ENCODE measurements at places on chromosomes 3 and 15.

DNA sequence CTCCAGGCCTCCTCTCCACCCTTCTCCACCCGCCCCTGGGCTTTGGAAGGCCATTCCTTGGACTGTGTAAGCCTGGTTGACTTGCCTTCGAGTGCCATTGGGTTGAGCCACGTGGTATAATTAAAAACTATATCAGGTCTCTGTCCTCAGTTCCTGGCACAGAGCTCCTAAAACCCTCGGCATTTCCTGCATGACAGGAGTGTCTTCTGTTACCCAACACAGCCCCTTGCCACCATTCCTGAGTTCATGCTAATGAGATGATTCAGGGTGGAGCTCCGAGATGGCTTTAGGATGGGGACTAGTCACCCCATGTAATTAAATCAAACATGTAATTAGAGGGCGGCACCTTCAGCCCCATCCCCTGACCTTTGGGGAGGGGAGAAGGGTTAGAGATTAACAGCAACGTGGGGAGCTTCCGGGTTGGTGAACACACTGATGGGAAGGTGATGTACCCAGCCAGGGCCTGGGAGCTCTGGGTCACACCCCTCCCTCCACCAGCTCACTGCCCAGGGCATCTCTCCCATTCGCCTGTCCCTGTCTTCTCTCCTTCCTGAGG lies 256.4 kb downstream of the FAM43A start:
- DNase-seq = peak; percentile 29

- DNase-seq = no peak
These were observed 16.9 kb downstream of the TCAIM start for GRCh38 chr3:44355362-44356033.

- DNase-seq = no peak
These were observed 158.2 kb upstream of the CHRM5 start for GRCh38 chr15:33810073-33810595.

DNA sequence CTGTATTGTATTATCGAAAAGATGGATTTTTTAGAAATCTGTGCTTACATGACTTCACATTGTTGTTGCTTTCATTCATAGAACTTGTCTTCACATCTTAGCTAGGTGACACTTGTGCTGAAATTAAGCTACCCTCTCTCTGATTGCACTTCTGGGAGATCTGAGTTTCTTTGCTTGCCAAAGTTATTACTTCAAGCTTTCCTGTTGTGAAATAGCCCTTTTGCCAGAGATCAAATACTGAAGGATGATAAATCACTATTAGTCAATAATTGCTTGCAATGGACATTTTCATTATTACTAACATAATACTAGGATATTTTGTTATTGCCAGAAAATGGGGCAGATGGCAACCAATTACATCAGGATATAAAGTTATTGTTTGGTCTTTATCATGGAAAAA lies 34.7 kb downstream of the PIK3CA start:
- no peak for DNase-seq

GRCh38 chr3:134640872-134641470 lies 9.9 kb downstream of the KY start:
- no peak for DNase-seq

GRCh38 chr3:196053487-196053886 lies 28.4 kb downstream of the TFRC start:
- DNase-seq = no peak

DNA sequence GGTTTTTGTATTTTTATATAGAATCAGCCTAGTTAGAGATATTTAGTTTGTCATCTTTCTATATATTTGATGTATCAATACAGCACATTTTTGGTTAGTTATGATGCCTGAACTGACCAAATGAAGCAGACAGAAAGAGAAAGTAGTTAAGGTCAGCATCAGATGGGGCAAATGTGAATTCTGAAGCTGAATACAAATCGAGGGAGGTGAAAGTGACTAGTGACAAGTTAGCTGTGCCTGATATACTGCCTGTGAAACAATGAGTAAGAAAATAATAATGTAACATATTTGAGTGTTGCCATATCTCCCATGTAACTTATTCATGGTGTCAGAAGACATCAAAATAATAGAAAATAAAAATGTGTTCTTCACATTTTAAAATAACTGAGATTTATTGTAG lies 680.3 kb upstream of the SEMA6D start:
- DNase-seq = no peak

- no peak for DNase-seq
These were observed 660.9 kb upstream of the CBLB start for GRCh38 chr3:106529738-106530137.

DNA sequence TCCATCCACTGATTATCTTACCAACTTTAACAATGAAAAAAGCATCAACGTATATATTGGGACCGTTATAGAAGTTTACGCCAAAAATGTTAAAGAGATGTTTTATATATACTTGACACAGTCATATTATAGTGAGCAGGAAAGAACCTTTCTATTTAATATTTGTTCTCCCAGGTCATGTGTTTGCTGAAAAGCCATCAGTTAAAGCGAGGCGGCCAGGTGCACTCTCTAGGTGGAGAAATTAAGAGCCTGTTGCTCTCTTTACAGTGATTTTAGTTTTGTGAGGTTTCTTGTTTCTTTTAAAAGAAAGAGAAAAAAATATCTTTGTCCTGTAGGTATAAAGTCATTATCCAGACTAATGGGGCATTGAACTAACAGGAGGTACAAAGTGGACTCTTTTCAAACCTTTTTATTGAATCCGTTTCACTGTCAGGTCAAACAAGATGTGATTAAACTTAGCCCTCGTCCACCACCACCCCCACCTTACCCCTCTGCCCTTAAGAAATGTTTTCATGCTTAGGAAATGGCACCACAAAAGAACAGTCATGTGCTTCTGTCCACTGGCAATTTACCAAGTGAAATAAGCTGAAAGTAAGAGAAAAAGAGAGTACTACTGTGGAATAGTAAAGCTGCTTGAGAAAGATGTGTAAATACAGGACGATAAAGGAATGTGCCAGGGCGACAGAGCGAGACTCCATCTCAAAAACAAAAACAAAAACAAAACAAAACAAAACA lies 279.9 kb downstream of the PTPRG start:
- DNase-seq = no peak

- no peak for DNase-seq
These were observed 156.6 kb downstream of the MEIS2 start for GRCh38 chr15:36943508-36944361.

DNA sequence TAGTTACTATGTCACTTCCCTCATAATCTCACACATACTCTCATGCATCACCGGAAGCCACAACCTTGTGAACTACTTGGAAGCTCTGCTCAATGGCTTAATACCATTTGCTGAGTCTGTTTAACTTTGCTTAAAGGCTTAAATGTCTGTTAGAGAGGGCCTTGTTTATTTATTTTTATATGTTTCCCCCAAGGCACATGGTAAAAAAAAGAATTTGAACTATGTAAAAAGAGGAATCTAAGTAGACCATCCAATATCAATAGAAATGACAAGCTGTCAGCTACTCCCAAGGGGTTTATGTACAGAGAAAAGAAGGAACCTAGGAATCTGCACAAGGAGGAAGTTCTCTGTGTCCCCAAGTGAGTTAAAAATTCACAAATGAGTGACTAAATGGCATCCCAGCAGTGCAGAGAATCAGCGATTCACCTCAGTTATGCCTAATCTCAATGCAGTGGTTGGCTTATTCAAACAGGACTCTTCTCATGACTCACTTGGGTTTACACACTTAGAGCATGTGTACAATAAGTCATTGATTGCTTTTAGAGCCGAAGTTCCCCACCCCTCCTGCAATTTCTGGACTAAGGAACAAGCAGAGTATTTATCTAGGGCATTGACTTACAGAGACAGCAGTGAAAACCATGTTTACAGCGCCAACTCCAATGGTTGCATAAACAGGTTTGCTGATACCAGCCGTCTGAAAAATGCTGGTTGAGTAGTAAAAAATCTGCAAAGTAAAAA lies 24.4 kb downstream of the SLC2A2 start:
- DNase-seq = no peak

DNA sequence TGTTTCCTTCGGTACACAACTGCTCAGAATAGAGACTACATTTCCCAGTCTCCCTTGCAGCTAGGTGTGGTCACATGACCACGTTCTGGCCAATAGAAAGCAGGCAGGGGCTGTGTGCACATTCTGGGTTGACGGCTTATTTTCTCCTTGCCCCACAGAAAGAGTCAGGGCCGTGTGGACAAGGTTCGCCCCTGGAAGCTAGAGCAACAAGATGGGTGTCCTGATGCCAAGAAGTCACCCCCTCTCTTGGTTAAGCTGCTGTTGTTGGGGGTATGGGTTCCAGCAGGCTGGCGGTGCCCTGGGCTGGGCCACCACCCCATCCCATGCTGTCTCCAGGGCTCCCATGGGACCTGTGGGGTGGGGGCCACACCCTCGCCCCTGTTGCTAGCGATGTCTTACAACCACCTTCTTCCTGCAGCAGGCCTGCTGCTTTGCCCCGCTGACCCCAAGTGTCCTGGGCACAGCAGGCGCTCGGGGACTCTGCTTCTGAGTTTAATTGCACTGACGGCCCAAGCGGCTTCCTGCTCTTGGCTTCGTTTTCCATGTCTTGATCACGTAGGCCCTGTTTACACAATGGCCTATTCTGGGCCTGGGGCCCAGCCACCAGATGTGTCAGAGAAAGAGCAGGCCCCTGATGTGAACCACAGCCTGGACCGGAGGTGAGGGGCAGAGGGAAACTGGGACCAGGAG lies 24.9 kb downstream of the ABTB1 start:
- peak; percentile 69 for DNase-seq

DNA sequence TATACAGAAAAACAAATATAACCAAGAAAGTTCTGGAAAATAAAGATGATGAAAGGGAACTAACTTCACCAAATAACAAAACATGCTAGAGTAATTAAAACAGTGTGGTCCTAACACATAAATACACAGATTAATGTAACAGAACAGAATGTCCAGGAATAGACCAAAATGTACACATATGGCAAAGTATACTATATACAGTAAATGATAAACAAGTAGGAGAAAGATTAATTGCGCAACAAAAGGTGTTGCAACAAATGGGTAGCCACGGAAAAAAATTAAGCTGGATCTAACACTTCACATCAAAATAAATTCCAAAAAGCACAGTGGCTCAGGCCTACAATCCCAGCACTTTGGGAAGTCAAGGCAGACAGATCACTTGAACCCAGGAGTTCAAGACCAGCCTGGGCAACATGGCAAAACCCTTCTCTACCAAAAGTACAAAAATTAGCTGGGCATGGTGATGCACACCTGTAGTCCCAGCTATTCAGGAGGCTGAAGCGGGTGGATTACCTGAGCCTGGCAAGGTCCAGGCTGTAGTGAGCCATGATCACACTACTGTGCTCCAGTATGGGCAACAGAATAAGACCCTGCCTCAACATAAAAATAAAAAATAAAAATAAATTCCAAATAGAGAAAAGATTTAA lies 19.8 kb downstream of the SCAP start:
- DNase-seq = no peak

GRCh38 chr3:156341831-156342416 lies 213.0 kb downstream of the SSR3 start:
- no peak for DNase-seq

DNA sequence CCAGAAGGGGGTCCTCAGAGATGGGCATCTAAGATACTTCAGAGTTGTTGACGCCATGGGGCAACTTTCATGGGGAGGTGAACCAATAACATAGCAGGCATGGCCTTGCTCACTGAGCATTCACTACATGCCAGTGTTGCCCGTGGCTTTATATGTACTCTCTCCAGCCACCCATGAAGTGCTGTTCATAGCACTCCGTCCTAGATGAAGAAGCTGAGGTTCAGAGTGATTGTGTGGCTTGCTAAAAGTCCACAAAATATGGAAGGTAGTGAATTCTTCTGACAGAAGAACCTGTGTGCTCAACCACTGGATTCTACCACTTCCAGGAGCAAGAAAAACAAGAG lies 9.8 kb upstream of the SEMA4B start:
- no peak for DNase-seq

DNA sequence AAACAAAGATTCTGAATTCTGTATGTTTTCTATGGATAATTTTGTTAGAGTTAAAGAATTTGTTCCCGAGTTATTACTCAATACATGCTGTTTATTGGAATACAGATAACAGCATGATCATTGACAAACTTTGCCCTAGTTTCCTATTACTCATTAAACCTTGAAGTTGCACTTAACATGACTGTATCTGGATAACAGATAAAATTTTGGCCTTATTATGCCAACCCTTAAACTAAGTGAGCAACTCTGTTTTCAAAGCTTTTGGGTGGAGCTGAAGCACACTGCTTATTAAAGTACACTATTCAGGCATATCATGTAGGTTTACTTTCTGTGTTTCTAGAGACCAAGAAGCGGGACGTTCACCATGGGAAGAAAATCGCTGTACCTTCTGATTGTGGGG lies at the start of gene AADAC:
Gene AADAC (plus strand): TSS at position 318 of the 400 bp plus-strand sequence. CDS start 47 bp downstream, at position 365.
- DNase-seq = no peak

DNA sequence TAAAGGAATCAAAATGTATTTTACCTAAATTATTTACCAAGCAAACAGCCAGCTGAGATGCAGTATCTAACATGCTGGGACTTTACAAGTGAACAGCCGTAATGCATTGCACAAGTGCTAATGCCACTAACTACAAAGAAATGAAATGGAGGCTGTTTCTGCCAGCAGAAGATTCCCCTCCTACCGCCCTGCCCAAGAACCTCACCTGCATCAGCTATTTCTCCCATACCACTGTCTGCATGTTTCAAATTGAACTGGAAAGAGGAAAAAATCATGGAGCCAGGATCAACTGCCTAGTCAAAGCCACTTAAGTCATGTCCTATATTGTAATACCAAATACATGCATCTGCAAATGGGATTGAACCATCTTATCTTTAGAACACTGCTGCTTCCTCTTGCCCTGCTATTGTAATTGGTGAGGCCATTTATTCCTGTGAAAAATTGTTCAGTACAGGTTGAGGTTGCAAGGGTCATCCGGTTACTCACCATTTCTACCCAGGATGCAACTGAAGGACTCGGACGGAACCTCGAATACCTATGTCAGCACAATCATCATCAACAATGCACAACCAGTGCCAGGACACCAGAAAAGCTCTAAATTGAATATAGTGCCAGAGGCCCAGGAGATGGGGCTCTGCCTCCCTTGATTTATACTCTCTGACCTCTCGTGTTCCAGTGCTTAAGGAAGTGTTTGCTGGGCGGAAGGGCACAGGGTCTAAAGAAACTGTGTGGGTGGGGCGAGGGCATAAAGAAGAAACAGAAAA lies 27.5 kb downstream of the ANXA2 start:
- DNase-seq = no peak

DNA sequence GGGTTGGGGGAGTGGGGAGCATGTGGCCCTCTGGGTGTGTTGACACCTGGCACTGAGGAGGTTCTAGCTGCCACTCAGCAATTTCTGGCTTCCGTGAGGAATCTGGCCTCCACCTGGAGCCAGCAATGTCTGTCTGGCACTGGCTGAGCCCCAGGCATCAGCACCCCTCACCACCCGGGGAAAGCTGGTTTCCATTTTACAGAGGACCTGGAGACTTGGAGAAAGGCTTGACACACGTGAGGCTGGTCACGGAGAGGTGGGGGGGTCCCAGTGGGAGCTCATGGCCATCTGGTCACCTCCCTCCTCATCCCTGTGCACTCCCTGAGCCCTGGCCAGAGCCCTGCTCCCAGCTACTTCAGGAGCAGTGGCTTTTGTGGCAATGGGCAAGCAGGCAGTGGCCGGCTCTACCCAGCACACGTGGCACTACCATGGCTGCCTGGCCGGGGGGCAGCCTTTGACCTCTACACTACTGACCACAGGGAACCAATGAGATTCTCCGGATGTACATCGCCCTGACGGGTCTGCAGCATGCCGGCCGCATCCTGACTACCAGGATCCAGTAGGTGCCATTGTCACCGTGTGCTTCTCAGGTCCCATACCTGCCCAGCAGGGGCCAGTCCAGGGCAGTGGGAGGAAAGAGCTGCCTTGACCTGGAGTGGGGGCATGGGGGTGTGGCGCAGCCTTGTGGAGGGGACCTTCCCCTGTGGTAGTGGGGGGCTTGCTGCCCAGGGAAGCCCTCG lies 28.5 kb downstream of the ACAD9 start:
- no peak for DNase-seq
